ENCODE measurements at places on chromosomes 3 and 15. TPM values are rescaled to one million over a fixed set of nuclear protein-coding genes. Genes with fewer than 3 reads are reported as not detected.

Gene CDCP1
- 47.5 TPM for total RNA-seq

Gene CNTN4
- 1.6 TPM for total RNA-seq

Gene LSAMP
- total RNA-seq: 11.0 TPM

Gene DAZL
- total RNA-seq: 1.8 TPM

Gene AHSG
- not detected for total RNA-seq

Gene FILIP1L
- total RNA-seq: 0.05 TPM

Gene C15orf61
- total RNA-seq: 9.2 TPM

Gene CHRM5
- total RNA-seq: not detected

Gene ZNF502
- not detected for total RNA-seq

Gene GRK7
- not detected for total RNA-seq

All from NCI-H460 (cell line).